ENCODE measurements at places on chromosomes 6 and 20. TPM values are rescaled to one million over a fixed set of nuclear protein-coding genes. Genes with fewer than 3 reads are reported as not detected.
A peak's percentile ranks its signal among the peaks of the same experiment; 100 is the strongest.

- H3K4me1 ChIP-seq = peaks cover 13% of the 10 kb centered on the region
- no peaks in the 10 kb centered on the region for H3K36me3 ChIP-seq
- H3K27ac ChIP-seq = peak overlapping the region; percentile 23
- no peaks in the 10 kb centered on the region for H3K27me3 ChIP-seq
- DNase-seq = peak; percentile 93
Observed at GRCh38 chr20:43751167-43752050, 24.6 kb upstream of the GTSF1L start.

GRCh38 chr6:68679399-68679798 is 44.3 kb downstream of the ADGRB3 start:
- no peak for DNase-seq
- H3K27me3 ChIP-seq = no peaks in the 10 kb centered on the region
- H3K4me1 ChIP-seq = no peaks in the 10 kb centered on the region
- no peak overlapping the region for H3K4me3 ChIP-seq
- H3K36me3 ChIP-seq = no peaks in the 10 kb centered on the region

GRCh38 chr6:136494059-136494458 is 56.2 kb downstream of the MAP7 start:
- H3K4me3 ChIP-seq = no peak overlapping the region
- H3K4me1 ChIP-seq = no peaks in the 10 kb centered on the region
- H3K27ac ChIP-seq = no peak overlapping the region
- no peaks in the 10 kb centered on the region for H3K36me3 ChIP-seq

GRCh38 chr6:28433119-28433518 is 10.2 kb downstream of the ZSCAN23 start:
- no peak for DNase-seq
- no peaks in the 10 kb centered on the region for H3K4me1 ChIP-seq
- H3K27ac ChIP-seq = no peak overlapping the region
- H3K27me3 ChIP-seq = no peaks in the 10 kb centered on the region
- H3K36me3 ChIP-seq = peaks cover 3% of the 10 kb centered on the region
- H3K4me3 ChIP-seq = no peak overlapping the region

Gene MUCL3
- not detected for total RNA-seq
